ENCODE measurements at places on chromosomes 2 and 18.

DNA sequence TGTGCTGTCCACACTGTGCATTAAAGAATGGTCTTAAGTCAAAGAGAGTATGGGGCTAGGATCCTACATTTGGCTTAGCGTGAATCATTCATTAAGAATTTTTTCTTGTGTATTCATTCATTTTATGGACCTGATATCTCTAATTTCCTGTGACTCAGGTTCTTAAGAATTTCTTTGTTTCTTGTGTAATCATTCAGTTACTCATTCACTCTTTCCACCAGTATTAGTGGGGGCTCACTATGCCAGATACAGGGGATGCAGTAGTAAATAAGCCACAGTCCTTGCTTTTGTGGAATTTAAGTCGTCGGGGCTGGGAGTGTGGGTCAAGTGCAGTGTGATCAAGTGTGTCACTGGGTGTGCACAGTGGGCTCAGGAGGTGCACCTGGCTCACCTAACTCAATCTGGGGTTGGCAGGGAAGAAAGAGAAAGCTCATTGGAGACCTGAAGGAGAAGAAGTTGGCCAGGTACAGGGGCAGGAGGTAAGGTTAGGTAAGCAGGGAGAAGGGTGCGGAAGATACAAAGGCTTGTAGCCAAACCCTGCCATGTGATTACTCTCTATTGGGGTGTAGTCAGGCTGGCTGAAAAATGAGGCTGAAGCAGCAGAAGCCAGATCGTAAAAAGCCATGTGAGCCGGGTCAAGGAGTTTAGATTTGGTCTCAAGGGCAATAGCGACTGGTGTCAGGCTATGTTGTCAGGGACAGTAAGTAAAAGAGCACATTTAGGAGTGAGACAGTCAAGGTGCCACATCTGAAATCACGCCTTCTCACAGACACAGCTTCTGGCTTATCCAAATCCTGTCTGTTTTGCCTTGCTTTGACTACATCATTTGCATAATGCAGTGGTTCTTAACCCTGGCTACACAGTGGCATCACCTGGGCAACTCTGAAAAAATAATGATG is 67.2 kb downstream of the KCTD1 start:
- peak; percentile 95 for DNase-seq

DNA sequence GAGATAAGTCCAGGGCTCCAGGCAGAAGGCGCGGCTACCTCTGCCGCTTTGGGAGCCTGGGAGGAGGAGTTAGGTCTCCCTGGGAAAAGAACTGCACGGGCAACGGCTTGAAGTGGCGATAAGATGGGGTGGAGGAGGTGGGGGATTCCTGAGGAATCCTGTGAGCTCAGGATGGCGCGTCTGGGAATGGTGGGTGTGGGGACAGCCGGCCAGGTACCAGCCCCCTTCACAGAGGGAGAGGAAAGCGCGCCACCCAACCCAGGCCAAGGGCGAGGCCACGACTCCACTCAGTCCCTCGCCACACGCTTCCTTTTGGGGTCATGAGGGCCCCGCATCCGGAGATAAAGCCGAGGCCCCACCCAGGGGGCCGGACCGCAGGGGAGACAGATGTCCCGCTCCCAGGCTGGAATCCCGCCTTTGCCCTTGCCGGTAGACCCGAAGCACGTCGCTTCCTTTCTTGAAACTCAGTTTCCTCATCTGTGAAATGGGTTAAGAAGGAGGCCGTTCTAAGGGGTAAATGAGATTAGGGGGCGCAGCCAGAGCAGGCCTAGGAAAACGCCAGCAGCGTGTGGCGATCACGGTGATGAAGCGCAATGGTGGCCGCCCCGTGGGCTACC is 1.7 kb upstream of the CTDSP1 start:
- DNase-seq = peak; percentile 93

DNA sequence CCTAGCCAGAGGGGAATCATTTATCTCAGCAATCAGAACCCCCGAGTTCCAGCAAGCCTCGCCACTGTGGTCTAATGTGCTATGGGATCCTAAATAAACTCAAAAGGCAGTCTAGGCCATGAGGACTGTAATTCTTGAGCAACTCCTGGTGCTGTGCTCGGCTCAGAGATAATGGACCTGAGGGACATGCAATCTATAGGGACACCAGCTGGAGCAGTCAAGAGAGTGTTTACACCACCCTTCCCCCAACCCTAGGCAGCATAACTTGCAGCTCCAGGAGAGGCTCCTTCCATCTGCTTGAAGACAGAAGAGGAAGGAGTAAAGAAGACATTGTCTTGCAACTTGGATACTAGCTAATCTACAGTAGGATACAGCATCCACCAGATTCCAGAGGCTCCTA is 225.5 kb upstream of the KLHL14 start:
- no peak for DNase-seq

DNA sequence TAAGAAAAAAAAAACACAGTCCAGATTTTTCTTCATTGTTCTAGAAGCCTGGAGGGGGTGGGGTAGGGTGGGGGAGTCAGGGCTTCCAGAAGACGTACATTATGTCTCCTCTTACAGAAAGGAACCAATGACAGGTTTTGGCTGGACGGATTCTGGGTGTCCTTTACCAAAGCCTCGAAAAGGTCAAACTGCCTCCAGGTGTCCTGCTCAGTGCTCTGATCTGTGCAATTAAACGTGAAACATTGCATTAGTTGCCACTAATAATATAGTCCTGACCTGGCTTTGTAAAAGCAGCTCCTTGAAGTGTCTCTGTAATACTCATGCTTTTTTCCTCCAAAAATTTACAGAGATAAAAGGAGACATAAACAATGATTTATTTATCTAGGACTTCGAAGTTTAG is 11.1 kb upstream of the MTA3 start:
- DNase-seq = no peak

GRCh38 chr2:84317135-84317534 is 141.9 kb downstream of the SUCLG1 start:
- DNase-seq = no peak

DNA sequence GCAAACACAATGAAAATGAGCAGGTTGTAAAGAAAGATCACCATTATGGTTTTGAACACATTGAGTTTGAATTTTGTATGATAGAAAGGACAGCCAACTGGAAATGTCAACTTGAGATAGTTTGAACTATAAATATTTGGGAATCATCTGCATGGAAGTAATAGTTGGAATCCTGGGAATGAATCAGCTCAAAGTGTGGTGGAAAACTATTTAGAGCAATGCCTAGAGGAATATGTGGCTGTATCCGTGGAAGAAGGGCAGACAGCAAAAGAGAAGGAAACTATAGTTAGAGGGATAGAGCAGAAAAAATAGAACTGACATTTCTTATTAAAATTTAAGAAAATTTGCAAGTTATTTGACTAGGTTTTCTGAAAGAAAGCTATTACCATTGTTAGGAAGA is 112.5 kb upstream of the OTX1 start:
- DNase-seq = peak; percentile 78

GRCh38 chr2:121220995-121221394 is 64.0 kb downstream of the TFCP2L1 start:
- DNase-seq = peak; percentile 6

- no peak for DNase-seq
Measured at GRCh38 chr2:63086687-63087086, 36.1 kb downstream of the OTX1 start.

DNA sequence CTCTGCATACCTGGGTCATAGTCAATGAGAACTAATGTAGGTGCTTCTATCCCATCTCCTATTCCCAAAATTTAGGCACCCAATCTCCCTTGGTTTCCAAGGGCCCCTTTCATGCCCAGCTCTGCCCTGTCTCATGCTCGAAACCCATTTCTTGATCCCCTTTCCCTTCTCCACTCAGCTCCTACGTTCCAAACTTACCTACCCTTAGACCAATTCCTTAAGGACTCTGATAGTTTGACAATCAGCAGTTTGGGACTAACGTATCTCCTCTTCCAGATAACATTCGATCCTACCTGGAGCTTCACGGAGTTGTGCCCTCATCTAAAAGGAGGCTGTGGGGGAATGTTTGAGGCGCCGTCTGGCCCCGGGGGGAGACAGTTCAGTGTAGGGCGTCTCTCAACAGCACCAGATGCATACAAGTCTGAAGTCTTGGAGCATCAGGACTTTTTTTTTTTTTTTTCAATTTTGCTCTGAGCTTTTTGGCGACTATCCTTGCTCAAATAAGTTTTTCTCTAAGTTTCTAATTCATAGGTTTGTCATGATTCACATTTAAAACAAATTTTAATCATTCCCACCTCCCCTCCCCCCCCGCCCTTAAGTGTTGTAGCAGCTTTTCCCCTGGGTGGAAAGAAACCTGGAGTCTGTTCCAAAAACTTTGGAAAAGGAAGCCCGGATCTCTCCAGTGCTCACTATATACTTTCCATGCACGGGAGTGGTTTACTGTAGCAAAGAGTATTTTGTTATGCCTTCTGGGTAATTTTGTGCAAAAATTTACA is 141.2 kb upstream of the LGALSL start:
- DNase-seq = no peak

DNA sequence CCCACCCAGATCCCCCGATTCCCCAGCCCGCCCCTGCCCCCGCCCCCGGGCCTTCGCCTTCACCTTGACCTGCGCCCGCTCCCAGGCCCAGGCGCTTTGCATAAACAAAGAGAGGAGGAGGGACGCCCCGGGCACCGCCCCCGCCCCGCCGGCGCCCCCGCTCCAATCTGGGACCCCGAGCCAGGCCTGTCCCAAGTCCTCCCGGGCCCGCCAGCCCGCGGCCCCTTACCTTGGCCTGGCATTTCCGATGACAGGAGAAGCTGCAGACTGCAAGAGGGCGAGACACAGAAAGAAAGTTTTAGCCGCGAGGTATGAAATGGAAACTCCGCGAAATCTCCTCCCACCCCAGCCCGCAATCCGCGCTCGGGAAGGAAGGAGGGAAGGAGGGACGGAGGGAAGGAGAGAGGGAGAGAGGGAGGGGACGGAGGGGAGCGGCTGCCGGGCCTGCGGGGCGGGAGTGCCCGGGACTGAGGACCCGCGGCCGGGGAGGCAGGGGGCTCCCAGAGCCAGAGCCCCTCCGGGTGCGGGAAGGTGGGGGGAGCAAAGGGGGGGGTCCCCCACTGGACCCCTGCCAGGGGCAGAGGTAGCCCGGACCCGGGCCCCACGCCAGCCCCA is 24.2 kb downstream of the TNS1 start:
- DNase-seq = no peak

- DNase-seq = no peak
Measured at GRCh38 chr2:9952286-9952737, 819 bp downstream of the GRHL1 start.

GRCh38 chr2:128606837-128607236 is 288.2 kb upstream of the HS6ST1 start:
- no peak for DNase-seq

DNA sequence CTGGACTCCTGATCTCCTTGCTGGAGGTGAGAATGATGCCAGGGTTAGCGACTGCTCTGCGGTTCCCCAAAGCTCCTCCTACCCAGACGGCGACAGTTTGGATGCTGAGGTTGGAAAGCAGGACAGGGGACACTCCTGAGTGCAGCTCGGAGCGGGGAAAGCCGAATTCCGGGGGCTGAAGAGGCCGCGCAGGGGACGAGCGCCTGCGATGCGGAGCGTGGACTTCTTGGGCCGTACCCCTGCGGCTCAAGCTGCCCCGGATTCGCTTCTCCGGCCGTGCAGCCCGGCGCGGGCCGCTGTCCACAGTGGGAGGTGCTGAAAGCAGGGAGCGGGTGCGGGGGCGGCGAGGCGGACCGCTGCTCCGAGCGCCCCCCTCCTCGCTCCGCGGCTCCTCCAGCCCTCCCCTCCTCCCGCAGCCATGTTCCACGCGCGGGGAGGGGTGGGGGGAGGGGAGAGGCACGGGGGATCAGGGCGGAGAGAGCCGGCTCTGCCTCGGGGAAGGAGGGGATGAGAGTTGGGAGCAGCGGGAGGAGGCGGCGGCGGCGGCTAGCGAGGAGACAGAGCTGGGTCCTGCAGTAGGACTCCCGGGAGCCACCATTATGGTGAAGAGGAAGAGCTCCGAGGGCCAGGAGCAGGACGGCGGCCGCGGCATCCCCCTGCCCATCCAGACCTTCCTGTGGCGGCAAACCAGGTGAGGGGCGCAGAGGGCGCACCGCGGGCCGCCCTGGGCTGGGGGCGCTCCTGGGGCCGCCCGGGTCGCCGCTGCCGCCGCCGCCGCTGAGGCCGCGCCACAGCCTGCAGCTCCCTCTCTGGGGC is at the start of gene UNC80:
TSS of gene UNC80 (plus strand) at position 359 of the 816 bp plus-strand sequence. CDS start at position 600, 241 bp downstream.
- DNase-seq = peak; percentile 55

DNA sequence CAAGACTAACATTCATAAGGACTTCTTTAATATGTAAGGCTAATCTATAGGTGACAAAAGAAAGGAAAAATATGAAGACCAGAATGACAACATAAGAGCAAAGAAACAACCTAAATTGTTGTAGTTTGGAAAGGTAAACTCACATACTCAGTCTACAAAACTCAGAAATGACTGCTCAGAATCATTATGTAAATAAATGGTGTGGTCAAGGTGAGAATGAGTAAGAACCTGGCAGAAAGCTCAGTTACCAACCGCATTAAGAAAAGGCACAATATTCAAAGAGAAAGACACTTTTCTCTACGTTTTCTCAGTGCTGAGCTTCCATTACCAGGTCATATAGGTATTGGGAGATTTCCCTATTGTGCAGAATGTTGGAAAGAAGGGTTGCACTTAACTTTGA is 15.8 kb downstream of the ATF2 start:
- DNase-seq = no peak

Data from EH (cell line).